ENCODE measurements at places on chromosomes 2 and 18.
A peak's percentile ranks its signal among the peaks of the same experiment; 100 is the strongest.

- no peak for DNase-seq
These were observed 317.6 kb downstream of the TNS1 start for GRCh38 chr2:217685255-217685605.

GRCh38 chr18:22470248-22471235 lies 52.8 kb upstream of the CTAGE1 start:
- no peak for DNase-seq

- DNase-seq, result no peak
These were observed 56.3 kb downstream of the EPAS1 start for GRCh38 chr2:46353509-46353908.

DNA sequence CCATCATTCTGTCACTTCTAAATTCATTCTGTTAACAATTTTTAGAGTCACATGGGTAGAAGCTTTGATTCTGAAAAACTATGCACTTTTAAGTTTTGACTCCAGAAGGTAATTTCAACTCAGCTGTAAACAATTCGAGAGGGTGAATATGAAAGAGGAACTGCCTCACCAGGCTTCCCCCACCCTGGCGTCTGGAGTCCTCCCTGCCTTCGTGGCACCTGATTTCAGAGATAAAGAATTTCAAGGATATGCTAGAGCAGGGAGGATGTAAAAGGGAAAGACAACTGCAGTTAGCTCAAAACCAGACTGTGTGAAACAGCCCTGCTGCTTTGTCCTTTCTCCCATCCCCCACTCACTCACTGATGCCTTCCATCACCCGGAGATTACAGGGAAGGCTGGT lies 40.7 kb downstream of the ONECUT2 start:
- no peak for DNase-seq

DNA sequence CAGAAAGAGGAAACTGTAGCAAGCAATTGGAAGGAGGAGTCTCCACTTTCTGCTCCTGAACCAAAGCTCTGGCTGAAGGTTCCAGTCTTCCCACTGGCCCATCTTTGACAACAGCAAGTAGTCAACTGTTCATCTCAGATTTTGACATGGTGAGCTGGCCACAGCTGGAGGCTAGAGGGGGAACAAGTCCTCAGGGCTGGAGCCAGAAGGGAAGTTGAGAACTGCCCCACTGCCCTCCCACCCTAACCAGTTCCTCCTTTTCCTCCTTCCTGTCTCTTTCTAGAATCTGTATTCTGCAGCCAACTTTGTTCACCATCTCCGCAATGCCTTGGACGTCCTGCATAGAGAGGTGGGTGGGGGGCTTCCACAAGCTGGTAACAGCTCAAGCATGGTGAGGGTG lies 105.8 kb downstream of the PLB1 start:
- DNase-seq, result no peak

DNA sequence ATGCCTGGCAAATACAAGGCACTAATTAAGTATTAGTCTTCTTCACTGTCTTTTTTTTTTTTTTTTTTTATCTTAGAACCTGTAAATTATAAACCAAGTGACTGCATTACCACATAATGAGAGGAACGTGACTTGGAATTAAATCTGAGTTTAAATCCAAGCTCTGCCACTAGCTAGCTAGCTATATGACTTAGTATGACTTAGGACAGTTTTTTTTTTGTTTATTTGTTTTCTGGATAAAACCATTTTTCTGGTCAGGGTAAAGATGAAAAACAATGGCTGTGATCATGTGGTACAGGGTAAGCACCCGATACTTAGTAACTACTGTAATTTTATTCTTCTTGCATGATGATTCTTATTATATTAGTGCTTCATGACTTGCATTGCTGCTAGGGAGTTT lies 191.8 kb upstream of the LRRTM1 start:
- no peak for DNase-seq

DNA sequence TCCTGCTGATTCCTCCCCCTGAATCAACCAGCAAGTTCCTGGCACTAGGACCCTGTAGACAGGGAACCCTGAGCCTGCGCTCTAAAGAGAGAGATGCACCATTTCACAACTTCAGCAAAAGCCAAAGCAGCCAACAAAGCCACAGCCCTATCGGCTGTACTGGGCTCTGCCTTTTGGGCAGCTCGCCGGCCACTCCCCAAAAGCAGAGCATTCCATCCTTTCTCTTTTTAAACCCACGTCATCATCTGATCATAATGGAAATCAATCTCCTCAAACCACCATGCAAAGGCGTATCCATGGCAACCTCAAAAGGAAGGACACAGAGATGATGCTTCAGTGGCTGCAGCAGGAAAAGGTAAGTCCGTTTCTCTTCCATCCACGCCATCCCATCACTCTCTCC lies 5.3 kb upstream of the DCTN1 start:
- peak; percentile 43 for DNase-seq

- no peak for DNase-seq
These were observed 521.0 kb upstream of the MYT1L start for GRCh38 chr2:2851806-2852777.

GRCh38 chr2:199057936-199058335 lies 399.8 kb downstream of the SATB2 start:
- DNase-seq, result no peak

DNA sequence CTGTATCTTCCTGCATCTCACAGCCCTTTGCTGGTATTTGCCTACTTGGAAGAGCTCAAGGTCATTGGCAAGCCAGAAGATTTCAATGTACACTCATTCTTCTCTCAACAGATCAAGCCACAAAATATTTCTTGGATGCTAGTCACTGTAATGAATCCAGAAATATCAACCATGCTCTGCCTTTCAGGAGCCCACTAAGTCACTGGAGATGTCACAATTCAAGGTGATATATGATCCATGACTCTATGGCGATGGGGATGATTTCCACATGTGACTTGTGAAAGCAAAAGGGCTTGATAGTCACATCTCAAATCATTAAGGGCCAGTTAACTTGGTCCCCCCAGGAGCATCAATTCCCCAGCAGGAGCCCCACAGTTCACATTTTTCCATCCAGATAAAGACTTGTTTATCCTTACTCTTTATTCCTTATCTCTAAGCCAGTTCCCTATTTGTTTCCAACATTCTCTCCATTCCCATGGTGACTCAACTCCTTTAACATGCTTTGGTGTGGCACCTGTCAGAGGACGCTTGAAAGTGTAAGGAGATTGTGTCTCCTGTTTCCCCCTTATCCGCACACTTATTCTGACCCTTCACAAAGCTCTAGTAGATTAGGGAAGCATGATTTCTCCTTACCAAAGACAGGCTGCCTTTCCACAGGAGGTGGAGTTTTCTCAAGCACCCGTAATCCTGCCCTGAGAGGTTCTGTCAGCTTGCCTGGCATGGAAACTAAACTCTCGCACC lies 15.8 kb downstream of the PKDCC start:
- DNase-seq, result no peak

DNA sequence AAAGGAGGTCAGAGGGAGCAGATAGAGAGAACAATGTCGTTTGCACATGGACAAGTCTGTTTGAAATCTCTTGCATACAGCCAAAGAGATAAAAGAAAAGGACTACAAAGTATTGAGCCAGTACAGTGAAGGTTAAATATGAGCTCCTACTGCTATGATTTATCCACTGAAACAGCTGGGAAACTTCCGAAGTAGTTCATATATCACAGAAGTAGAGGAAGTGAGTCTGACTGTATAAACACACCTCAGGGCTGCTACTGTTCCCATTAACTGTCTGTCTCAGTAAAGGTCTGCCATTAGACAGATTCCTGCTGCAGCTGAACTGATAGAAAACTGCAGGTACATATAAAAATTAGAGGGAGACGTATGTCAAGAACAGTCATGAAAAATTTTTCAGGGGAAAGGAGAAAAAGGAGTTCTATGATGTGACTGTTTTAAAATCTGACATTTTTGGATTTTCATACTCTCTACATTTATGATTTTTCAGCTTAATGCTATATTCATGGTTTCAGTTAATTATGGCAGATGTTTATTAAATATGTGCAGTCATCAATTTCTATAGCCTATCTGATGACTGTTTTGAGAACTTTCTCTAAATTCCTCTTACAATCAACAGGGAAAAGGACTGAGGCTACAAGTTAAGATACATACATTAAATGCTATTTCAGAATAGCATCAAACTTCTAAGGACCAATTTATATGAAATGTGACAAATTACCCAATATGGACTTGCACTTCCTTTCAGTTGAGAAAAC lies 364.7 kb downstream of the ERBB4 start:
- no peak for DNase-seq

GRCh38 chr2:216086207-216086893 lies 4.6 kb downstream of the TMEM169 start:
- no peak for DNase-seq

GRCh38 chr2:236317938-236318396 lies 53.8 kb upstream of the ASB18 start:
- DNase-seq, result no peak

DNA sequence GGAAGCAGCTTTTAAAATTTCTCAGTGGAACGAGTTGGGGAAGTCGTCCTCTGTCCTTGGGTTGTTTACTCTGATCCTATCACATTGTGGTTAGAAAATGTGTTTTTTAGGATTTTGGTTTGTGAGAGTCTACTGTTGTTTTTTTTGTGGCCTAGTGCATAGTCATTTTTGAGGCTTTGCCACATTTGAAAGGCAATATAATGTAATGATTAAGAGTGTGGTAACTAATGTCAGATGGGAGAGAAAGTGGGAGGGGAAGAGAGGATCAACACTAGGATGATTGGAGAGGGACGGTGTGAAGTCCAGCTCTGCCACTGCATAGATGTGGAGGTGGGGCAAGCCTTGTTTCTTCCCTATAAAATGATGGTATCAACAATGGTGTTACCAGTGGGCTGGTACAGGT lies 8.5 kb downstream of the SP140L start:
- DNase-seq, result no peak

DNA sequence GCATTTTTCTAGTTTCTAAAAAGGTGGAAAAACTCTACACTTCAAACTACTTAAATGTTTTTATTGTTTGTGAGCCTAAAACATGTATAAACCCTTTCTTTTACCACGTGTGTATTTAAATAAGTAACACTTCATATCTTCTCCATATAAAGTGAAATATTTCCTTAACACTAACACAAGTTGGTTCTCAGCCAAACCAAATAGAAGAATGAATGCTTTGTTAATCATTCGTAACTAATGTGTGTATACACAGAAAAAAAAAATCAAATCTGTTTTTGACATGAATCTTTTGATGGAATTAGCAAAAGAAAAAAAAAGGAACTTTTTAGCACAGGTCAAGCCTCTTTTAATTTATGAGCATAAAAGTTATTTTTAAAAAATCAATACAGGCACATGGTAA lies 89.3 kb downstream of the EHBP1 start:
- DNase-seq, result no peak

GRCh38 chr18:35460736-35461161 lies 37.0 kb downstream of the INO80C start:
- no peak for DNase-seq

GRCh38 chr2:229132236-229132635 lies 138.9 kb downstream of the PID1 start:
- no peak for DNase-seq

GRCh38 chr18:36850527-36851201 lies 21.7 kb downstream of the KIAA1328 start:
- no peak for DNase-seq

GRCh38 chr2:176128172-176128981 lies 1.1 kb upstream of the HOXD8 start:
- no peak for DNase-seq

DNA sequence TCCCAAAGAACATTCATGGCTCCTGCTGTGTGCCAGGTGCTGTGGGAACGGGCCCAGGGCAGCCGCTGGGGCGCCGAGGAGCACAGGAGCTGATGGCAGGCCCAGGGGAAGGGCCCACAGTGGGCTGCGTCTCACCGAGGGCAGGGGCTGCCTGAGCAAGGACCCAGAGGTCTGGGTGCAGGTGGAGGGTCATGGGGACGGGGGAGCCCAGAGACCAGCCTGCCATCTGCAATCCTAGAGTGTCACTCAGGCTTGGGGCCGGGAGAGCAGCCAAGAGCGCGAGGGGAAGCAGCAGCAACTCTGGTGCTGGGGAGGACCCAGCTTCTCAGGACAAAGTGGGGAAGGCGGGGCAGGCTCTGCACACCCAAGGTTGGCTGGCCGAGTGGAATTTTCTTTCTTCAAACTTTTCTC lies 207.4 kb downstream of the HDAC4 start:
- no peak for DNase-seq
